ENCODE measurements at places on chromosomes 7 and 10.

- no peak for DNase-seq
Measured at GRCh38 chr7:123797673-123798531, 47.1 kb upstream of the HYAL4 start.

GRCh38 chr7:1397491-1398327 is 61.6 kb downstream of the MICALL2 start:
- DNase-seq = no peak

GRCh38 chr10:12188656-12189055 is 7.0 kb downstream of the NUDT5 start:
- DNase-seq = no peak

GRCh38 chr10:127195041-127195506 is 1.3 kb downstream of the INSYN2A start:
- no peak for DNase-seq

GRCh38 chr7:22731766-22732165 is 4.8 kb downstream of the IL6 start:
- no peak for DNase-seq

DNA sequence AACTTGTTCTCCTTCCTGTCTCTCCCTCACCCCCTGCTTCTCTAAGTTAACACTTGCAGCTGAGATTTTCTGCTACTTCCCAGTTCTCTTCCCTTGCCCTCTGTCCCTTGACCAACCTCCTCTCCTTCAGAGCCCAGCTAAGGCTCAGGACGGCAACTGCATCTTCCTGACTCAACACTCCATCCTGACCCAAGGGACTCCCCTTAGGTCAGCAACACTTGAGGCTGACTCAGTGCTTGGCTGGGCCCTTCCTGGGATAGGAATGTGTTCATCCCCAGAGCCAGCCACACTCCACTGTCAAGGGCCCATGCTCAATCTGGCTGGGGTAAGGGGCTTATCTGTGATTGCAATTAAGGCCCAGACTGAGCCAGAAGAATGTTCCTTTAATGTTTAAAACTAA is 3.4 kb downstream of the CALHM2 start:
- DNase-seq = no peak

DNA sequence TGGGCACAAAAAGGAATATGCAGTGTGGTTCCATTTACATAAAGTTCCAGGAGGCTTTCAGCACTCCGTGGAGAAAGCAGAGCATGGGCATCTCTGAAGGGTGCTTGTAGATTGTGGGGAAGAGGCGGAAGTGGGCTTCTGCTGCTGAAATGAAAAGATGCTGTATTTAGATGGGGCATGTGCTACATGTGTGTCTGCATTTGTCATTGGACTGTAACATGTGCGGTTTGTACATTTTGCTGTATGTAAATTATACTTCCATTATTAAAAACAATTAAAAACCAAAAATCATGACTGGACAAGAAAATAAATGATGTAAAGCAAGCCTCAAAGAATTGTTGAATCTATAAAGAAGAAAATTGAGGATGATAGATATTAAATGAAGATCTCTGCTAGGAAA is 334.0 kb downstream of the WDR37 start:
- no peak for DNase-seq

GRCh38 chr10:3578682-3579081 is 206.3 kb downstream of the KLF6 start:
- DNase-seq = no peak

DNA sequence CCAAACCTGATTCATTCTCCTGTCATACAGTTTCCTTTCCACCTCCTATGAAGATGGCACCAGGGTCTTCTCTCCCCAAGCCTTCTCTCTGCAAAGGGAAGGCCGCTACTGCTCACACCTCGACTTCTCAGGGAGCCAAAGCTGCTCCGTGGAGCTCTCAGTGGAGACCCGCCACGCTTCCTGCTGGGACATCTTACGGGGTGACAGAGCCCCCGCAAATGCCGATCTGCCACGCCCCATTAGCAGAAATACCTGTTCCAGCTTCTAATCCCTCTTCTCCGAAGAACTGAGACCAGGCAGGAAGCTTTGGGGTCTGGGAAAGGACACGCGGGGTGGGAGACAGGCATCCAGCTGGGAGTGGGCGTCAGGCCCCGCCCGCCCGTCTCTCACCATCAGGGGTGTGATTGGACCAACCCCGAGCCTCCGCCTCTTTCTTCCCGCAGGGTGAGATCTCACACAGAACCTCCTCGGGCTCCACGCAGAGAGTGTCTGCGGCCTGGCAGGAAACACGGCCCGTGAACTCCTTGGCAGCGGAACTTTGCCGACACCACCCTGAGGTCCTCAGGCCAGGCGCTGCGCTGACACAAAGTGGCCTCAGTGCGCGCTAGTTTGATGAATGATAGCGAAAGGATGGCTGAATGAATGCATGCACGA is 12.0 kb upstream of the CALML5 start:
- DNase-seq = no peak

DNA sequence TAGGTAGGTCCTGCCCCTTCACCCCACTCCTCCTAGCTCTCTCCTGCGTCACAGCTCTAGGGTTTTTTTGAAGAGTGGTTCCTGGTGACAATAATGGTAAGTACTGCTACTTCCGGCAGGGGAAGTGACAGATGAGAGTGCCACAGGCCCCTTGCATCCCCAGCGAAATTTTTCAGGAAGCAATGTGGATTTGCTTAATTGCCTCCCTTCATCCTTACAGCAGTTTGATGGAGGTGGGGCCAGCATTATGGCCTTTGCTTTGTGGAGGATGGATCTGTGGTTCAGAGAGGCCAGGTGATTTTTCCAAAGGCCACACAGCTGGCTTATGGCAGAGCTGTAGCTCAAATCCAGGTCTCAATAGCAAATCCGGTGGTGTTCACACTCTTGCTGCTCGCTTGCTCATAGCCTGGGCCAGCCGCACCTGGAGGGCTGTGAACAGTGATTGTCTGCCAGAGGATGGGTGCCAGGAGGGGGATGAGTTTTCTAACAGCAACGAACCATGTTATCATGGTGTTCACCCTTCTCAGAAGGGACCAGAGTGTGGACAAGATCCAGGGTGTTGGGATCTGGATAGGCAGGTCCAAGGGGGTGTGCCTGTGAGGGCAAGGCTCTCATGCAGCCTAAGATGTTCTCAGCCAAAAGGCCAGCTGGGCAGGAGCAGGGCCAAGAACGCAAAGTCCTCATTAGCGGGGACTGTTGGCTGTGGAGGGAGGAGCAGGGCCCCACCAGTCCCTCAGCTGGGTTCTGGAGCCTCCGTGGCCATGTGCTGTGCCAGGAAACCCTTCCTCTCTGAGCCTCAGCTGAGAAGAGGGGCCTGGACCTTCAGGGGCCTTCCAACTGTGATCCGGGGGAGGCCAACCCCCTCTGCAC is 89.0 kb downstream of the EMX2 start:
- DNase-seq = peak; percentile 48

GRCh38 chr7:111405621-111406020 is 156.7 kb downstream of the IMMP2L start:
- DNase-seq = no peak

Measured in anterior cingulate cortex (tissue), 58 donors.